ENCODE measurements at places on chromosomes 6 and 20. TPM values are rescaled to one million over a fixed set of nuclear protein-coding genes. Genes with fewer than 3 reads are reported as not detected.

The CABLES2 gene
- 12.0 TPM for total RNA-seq

The DUSP15 gene
- 23.5 TPM for total RNA-seq

The HLA-DRB1 gene
- total RNA-seq: 60.6 TPM

The PHACTR1 gene
- 2.8 TPM for total RNA-seq

The ACSS1 gene
- total RNA-seq: 20.5 TPM

The MAPK14 gene
- total RNA-seq: 86.5 TPM

The ADGB gene
- total RNA-seq: not detected

The MSH5 gene
- total RNA-seq: 7.9 TPM

The OOEP gene
- not detected for total RNA-seq

The IRAK1BP1 gene
- total RNA-seq: 4.3 TPM

The HLA-B gene
- 52.2 TPM for total RNA-seq

The MYL9 gene
- total RNA-seq: 31.8 TPM

The ADTRP gene
- 10.0 TPM for total RNA-seq

The RSPH9 gene
- 0.73 TPM for total RNA-seq

The ZNF318 gene
- total RNA-seq: 14.4 TPM

The NKAIN2 gene
- 1.3 TPM for total RNA-seq

The FKBP5 gene
- total RNA-seq: 78.8 TPM

The SLC35F1 gene
- total RNA-seq: 0.24 TPM

The TRAPPC3L gene
- not detected for total RNA-seq

The DLL1 gene
- total RNA-seq: 3.3 TPM

The PLN gene
- 0.80 TPM for total RNA-seq
